ENCODE measurements at places on chromosomes 13 and 19. TPM values are rescaled to one million over a fixed set of nuclear protein-coding genes. Genes with fewer than 3 reads are reported as not detected.

Gene PLPPR2
- 10.9 TPM for total RNA-seq

Gene SYNGR4
- total RNA-seq: not detected

- H3K36me3 ChIP-seq: no peaks in the 10 kb centered on the region
- H3K4me1 ChIP-seq: peaks cover 34% of the 10 kb centered on the region
- H3K4me3 ChIP-seq: no peak overlapping the region
- no peak for DNase-seq
- no peaks in the 10 kb centered on the region for H3K27me3 ChIP-seq
Observed at GRCh38 chr13:27137759-27138158, 33.9 kb downstream of the USP12 start.

GRCh38 chr19:13866463-13867046 lies 10.4 kb upstream of the NANOS3 start:
- no peak overlapping the region for H3K4me3 ChIP-seq
- no peak for DNase-seq
- H3K36me3 ChIP-seq: no peaks in the 10 kb centered on the region
- peaks cover 29% of the 10 kb centered on the region for H3K4me1 ChIP-seq
- no peak overlapping the region for H3K27ac ChIP-seq
- peaks cover 19% of the 10 kb centered on the region for H3K27me3 ChIP-seq

DNA sequence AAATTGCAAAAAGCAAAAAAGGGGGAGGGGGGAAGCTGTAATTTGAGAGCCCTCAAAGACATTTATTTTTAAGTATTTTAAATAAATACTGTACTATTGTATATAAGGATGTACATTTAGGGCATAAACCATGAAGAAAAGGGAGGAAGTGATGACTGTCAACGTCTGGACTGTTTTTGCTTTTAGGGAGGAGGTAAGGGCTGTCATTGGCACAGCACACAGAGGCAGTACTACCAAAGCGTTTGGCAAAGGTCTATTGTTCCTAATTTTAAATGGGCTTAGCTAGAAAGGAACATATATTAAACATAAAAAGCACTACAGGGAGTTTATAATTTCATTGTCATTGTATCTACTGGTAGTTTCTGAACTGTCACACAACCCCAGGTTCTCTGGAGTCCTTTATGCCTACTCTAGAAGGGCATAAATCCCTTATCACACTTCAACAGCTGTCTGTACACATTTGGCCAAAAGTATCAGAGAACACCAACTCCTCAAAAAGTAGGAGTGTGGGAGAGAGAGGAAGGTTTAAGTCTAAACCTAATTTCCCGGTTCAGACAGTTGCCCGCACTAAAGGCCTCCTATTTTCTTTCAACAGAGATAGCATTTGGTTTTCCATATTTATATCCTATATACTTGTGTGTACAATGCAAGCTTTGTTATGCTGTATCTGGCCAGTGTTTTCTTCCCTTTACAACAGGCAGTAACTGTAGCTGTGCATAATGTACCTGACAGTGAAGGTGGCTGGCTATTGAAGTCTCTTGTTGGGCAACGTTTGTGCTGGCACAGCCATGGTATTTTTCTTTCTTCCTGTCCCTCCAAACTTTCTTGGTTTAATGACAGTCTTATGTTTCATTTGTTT lies 406.2 kb downstream of the KLF5 start:
- H3K36me3 ChIP-seq: no peaks in the 10 kb centered on the region
- no peak overlapping the region for H3K27ac ChIP-seq
- no peaks in the 10 kb centered on the region for H3K27me3 ChIP-seq
- no peak overlapping the region for H3K4me3 ChIP-seq
- no peaks in the 10 kb centered on the region for H3K4me1 ChIP-seq
